ENCODE measurements at places on chromosomes 7 and 10.
A peak's percentile ranks its signal among the peaks of the same experiment; 100 is the strongest.

DNA sequence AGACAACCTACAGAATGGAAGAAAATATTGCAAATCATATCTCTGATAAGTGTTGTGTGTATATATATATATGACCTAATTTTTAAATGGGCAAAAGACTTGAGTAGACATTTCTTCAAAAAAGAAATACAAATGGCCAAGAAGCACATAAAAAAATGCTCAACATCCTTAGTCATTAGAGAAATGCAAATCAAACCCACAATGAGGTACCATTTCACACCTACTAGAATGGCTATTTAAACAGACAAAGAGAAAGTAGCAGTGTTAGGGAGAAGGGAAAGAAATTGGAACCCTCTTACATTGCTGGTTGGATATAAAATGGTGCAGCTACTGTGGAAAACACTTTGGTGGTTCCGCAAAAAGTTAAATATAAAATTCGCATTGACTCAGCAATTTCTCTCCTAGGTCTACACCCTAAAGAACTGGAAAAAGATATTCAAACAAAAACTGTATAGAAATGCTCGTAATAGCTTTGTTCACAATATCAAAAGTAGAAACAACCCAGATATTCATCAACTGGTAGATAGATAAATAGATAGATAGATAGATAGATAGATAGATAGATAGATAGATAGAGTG lies 16.3 kb downstream of the ACSL5 start:
- DNase-seq = no peak

- DNase-seq = peak; percentile 28
Measured at GRCh38 chr7:30225863-30226613, 58.4 kb upstream of the ZNRF2 start.

- DNase-seq = no peak
Measured at GRCh38 chr7:20199015-20199737, 18.0 kb downstream of the MACC1 start.

- no peak for DNase-seq
Measured at GRCh38 chr7:39898867-39899266, 51.2 kb upstream of the CDK13 start.

DNA sequence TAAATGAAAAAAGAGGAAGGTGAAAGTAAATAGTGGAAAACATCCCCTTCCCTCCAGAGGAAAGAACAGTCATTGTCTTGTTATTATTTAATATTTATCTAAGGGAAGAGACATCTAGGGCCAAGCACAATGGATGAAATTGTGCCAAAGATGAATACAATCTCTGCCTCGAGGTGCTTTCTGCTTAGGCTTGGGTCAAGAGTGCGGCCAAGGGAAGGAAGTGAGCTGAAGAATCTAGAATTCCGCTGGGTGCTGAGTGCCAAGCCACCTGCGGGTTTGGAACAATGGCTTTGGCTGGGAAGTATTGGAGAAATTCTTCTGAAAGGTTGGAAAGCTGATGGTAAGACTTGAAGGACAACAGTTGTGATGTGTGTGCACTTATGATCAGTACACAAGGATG lies 531.3 kb upstream of the FZD8 start:
- DNase-seq = no peak

DNA sequence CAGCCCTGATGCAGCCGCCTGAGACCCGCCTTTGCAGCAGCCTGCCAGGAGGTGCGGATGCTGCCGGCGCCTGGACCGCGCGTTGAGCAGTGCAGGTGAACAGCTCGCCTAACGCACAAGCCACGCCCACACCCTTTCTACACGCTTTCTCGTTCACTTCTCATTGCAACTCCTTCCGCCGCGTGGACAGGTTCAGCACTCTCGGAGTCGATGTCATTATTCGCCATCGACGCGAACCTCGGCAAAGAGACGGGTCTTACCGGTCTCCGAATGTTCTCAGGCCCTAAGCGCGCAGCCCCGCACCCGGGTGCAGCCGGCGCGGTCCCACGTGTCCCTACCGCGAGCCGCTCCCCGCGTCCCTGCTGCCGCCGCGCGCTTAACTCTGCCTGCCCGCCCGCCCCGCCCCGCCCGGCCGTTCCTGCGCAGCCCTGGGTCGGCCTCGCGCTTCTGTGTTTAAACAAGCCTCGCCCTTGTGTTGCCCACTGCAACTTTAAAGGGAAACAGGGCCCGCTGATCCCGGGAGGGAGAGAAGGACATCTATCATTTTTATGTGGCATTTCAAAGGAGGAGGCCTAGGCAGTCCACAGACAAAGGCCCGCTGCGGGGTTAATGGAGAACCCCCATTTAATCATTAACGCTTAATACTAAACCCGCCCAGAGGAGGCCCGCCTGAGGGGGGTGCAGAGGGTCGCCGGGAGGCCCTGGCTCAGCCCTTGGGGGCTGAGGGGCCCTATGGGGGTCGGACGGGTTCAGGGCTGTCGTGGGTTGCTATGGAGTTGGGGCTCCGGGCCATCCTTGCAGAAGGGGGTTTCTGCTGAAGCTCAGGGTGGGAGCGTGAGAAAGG lies 128.5 kb downstream of the WDR11 start:
- DNase-seq = peak; percentile 87

DNA sequence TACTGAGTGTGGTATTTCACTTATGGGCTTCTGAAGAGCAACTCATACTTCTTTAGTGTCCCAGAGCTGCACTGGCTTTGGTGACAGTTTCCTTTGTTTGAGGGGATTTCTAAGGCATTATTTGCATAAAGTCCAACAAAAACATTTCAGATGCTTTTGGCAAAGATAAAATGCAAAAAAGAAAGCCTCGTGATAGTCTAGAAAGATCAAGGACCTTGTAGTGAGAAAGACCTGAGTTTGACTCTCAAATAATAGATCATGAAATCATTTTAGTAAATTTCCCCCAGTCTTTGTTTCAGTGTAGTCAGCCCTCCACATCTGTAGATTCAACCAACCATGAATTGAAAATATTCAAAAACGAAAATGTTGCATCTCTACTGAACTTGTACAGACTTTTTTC lies 107.4 kb downstream of the EEPD1 start:
- DNase-seq = no peak

- no peak for DNase-seq
Measured at GRCh38 chr7:20895563-20895962, 108.9 kb upstream of the SP8 start.

- no peak for DNase-seq
Measured at GRCh38 chr10:70996549-70996948, 108.2 kb upstream of the PCBD1 start.

DNA sequence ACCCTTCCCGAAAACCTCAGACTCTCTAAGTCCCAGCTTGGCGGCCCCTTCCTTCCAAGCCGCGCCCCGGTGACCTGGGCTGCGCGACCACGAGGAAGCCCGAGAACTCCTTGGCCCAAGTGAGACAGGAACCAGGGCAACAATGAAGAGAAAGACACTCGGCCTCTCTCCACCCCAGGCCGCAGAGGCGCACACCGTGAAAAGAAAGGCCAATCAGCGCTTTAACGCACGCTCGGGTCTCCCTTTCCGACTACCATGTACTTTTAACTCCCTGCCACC lies 166.4 kb upstream of the PPP1R3A start:
- DNase-seq = no peak

- DNase-seq = peak; percentile 88
Measured at GRCh38 chr10:32957341-32958084, 517 bp downstream of the ITGB1 start.

GRCh38 chr10:31126593-31126992 lies 94.9 kb upstream of the ZNF438 start:
- no peak for DNase-seq

DNA sequence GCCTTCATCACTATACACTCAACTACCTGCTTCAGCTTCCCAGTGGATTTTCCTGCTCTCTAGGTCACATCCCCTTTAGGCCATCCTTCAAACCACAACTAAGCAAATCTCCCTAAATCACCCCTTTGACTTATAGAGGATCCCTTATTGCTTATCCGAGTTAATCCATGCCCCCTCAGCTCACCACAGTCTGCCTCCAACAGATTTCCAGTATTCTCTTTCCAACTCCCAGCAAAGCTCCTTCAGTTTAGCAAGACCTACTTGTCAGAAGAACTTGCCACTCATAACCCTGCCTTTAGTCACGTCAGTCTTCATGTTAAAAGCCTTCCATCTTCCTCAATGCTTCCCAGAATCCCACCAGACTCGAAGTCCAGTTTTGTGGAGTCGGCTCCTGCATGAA lies 38.6 kb downstream of the RAPGEF5 start:
- DNase-seq = no peak

- no peak for DNase-seq
Measured at GRCh38 chr10:111148025-111148424, 71.2 kb downstream of the ADRA2A start.

GRCh38 chr7:152883858-152884257 lies 124.3 kb downstream of the ACTR3B start:
- no peak for DNase-seq

GRCh38 chr10:32687546-32687945 lies 241.6 kb downstream of the CCDC7 start:
- DNase-seq = no peak

DNA sequence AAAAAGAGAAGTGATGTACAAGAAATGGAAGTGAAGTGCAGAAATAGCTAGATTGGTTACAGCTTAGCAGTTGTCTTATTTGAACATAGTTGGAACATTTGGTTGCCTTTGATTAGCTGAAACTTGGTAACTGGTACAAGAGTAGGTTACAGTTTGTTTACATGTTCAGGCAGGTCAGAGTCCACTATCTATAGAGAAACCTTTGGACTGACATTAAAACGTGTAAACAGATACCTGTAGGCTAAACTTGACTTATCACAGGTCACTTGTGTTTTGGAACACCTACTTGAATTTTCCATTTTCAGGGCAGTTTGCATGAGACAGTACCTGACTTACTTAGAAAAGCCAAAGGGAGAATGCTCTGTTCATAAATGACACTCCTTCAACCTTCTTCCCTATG lies 28.5 kb upstream of the CYP2C8 start:
- no peak for DNase-seq

DNA sequence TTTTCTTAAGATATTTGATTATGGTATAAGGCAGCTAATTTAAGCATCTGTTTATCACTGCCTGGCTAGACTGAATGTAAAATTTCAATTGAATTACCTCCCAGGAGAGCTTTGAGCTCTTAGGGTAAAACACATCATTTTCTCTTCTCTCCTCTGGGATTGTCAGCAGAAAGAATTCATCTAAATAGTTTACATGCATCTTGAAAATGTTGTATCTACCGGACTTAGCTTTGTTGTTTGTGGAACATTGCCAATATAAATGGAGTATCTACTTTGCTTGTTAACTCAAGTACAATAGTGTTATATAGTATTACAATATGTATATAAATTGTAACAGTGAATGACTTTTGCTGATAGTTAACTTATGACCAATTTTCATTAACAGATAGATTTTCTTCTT lies 73.3 kb downstream of the TAF3 start:
- no peak for DNase-seq

DNA sequence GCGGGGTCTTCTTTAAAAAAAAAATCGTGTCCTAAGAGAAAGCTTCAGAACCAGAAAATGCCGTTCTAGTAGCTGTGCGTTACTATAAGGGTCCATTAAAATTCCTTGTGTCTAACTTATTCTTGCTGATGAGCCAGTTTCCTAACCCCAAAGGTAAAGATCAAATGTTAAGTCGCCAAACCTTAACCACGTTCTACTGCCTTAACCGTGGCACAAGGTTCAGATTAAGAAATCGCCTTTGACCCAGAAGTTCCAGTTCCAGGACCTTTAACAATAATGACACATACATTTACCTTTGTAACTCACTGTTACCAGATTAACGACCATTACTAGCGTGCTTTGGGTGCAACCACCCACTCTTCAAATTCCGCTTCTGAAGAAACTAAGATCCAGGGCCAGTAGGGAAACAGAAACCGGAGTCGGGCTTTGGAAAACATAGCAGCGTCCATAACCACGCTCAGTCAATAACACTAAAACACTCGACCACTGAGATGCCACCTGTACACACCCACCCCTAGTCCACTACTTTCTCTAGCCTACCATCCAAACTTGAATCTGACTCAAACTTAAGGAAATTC lies 620 bp downstream of the BET1 start:
- no peak for DNase-seq

DNA sequence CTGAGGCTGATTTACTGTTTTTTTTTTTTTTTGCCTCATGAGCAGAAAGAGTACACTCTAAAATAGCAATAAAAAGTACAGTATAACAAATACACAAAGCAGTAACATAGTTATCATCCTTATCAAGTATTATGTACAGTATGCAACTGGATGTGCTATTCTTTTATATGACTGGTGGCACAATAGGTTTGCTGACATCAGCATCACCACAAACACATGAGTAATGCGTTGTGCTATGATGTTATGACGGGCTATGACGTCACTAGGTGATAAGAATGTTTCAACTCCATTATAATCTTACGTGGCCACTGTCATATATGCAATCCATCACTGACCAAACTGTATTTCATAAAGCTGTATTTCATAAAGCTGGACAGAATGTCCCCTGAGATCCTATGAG lies 189.2 kb upstream of the GLI3 start:
- DNase-seq = no peak

- no peak for DNase-seq
Measured at GRCh38 chr7:55590517-55591281, 18.4 kb upstream of the VOPP1 start.

DNA sequence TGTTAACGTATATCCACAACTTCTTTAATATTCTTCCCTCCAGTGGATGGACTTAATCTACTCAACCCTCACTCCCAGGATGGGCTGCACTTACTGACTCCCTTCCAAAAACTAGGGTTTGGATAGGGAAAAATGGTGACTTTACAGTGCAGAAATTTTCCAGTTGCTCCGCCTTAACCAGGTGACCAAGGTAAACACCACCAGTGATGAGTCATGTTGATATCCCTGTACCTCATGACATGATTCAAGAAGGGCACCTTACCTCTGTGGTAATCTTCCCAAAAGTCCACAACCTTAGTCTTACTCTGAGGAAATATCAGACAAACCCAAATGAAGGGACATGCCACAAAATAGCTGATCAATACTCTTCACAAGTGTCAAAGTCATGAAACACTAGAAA lies 3.5 kb upstream of the GSTK1 start:
- no peak for DNase-seq

- DNase-seq = no peak
Measured at GRCh38 chr7:135845415-135846075, 96.9 kb upstream of the FAM180A start.

DNA sequence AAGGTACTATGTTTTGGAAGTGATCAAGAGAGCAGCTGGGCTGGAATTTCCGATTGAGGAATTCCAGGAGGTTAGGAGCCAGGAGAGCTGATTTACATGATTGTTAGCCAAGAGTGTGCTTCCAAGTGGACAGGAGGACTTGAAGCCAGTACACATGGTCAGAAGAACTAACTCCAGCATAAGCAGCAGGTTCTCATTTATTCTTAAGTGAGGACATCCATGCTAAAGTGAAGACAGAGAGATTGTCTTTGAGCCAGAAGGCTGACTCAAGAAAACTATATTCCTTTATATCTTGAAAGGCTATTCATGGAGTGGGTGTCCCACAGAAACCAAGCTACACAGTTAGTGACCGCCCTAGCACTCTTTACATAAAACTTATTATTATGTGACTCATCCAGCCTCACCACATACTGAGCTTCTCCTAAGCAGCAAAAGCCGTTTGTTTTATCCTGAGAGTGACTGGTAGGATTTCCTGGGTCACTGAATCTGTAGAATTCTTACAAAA lies 56.7 kb upstream of the SEMA3A start:
- DNase-seq = no peak

GRCh38 chr7:67875558-67875957 lies 878.9 kb downstream of the TYW1 start:
- DNase-seq = no peak
